ENCODE measurements at places on chromosomes 5 and 9.
A peak's percentile ranks its signal among the peaks of the same experiment; 100 is the strongest.

- peak; percentile 43 for DNase-seq
These were observed 59.0 kb downstream of the MAP1B start for GRCh38 chr5:72166070-72166979.

DNA sequence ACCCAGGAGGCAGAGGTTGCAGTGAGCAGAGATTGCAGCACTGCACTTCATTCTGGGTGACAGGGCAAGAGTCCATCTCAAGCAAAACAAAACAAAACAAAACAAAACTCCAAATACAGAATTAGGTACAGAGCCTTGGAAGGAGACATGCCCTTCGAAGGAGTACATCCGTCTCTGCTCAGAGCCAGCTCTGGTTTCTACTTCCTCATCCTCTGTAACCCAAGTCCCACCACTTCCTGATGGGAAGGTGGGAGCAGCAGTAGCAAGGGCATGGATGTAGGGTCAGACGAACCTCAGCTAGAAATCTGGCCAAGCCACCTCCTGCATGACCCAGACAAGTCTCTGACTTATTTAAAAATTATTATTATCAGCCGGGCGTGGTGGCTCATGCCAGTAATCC is 16.5 kb upstream of the STXBP1 start:
- no peak for DNase-seq

DNA sequence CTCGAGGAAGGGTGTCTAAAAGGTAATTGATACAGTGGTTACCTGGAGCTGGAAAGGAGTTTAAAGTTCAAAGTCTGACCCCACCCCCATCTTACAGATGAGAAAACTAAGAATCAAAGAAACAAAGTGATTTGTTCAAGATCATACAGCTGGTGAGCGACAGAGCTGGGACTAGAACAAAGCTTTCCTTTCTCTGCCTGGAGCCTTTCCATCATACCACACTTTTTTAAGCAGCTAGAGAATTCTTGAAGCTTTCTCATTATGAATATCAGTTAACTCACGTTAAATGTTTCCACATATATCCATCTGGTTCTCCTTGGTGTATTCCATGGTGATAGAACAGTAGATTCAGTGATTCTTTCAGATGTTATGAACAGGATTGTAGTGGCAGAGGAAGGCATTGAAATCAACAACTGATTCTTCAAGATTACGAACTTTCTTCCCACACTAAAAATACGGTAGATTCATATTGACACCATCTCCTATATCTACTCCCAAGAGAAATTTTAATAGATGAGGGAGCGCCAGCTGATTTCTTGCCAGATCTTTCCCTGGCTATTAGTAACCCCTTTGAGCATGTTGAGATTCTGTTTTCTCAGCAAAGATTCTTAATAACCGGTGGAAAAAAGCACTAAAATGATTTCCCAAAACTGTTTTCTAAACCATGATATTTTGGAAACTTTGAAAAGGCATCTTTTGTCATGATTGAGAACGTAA is 233.7 kb downstream of the ADAMTSL1 start:
- no peak for DNase-seq

- DNase-seq: no peak
These were observed 77.8 kb downstream of the MUSK start for GRCh38 chr9:110746211-110746930.

- DNase-seq: no peak
These were observed 2.8 kb upstream of the DUSP1 start for GRCh38 chr5:172773481-172774469.

DNA sequence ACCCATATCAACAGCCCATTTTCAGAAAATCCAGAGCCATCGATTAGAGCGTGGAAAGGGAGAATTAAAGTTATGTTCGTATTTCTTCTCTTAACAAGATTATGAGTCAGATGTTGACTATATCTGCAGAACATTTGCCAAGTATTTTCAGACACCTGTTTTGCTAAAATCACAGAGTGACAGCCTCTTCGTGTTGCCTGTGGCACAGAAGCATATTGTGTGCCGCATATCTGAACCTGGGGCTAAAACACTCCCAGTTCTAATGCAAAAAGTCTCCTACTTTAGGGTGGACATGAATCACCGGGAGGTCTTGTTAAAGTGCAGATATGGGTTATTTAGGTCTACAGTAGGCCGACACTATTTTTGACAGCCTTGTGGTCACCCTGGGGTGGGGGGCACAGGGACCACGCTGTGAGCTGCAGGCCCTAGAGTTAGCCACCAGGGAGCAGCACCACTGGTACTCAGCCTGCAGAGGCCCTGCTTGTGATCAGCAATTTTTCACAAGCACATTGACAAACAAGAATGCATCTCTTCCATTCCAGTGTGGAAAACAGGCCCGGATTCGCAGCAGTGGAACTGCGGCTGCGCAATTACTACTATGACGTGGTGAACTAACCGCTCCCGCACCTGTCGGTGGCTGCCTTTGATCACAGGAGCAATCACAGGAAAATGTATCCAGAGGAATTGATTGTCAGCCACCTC is 93.5 kb downstream of the SYK start:
- no peak for DNase-seq

DNA sequence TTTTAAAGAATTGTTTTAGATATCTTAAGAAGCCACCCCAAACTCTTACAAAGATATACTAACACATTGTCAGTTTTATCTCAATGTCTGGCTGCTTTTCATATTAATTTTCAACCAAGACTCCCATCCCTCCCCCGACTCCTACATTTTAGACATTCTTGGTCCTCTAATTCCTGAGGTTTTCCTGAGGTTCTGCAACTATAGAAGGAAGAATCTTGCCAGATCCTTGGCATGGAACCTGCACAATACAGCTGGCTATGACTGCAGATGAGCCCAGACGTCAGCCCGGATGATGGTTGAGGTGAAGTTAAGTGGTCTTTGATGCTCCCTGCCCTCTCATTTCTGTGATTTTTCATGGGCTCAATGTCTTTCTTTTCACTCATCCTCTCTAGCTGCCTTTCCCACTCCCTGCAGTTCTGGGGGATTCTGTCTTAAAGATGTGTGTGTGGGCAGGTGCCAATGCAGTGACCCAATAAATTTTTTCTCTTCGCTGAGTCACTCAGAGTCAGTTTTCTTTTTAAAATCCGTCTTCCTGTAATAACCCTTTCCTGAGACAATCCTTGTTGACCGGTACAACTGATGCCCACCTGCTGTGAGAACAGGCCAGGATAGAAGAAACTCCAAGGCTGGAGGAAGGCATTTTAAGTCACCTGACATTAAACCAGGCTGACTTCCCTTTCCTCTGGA is 237.8 kb upstream of the GAS1 start:
- DNase-seq: no peak

DNA sequence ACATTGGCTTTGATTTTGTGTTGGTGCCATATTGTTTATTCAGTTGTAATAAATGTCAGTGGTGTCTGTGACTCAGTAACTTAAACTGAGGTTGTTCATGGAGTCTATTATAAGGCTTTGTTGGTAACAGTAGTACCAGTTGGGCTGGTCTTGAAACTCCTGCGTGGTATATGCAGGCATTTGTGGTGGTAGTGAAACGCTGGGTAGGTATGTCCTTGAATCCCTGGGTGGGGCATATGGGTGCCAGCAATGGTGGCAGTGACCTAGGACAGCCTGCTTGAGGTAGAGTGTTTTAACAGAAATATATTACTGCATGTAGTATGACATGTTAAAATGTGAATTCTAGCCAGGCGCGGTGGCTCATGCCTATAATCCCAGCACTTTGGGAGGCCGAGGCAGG is 1058.5 kb upstream of the SEMA6A start:
- DNase-seq: no peak

GRCh38 chr5:51651476-51651875 is 268.2 kb downstream of the ISL1 start:
- DNase-seq: no peak

GRCh38 chr5:80565330-80565729 is 4.8 kb downstream of the ANKRD34B start:
- no peak for DNase-seq

GRCh38 chr9:108053555-108054061 is 564.0 kb upstream of the KLF4 start:
- DNase-seq: no peak

GRCh38 chr9:120138955-120139354 is 441.0 kb downstream of the CDK5RAP2 start:
- no peak for DNase-seq

DNA sequence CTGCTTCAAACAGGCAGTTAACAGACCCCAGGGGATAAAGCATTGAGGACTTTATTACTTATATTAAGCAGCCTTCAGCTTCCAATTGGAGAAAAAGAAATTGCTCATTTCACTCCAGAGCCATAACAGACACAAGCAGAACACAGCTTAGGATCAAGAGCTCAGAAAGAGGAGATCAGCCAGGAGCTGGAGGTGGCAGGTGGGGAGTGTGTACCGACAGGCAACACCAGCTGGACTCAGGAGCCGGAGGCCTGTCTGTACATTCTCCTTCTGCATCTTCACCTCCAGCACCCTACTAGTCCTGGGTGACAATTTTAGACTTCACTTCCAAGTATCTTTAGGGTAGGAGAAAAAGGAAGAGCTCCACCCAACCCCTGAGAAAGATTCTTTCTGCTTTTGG is 35.8 kb downstream of the NRG2 start:
- no peak for DNase-seq

GRCh38 chr5:177593511-177593910 is 1.5 kb downstream of the TMED9 start:
- DNase-seq: no peak

DNA sequence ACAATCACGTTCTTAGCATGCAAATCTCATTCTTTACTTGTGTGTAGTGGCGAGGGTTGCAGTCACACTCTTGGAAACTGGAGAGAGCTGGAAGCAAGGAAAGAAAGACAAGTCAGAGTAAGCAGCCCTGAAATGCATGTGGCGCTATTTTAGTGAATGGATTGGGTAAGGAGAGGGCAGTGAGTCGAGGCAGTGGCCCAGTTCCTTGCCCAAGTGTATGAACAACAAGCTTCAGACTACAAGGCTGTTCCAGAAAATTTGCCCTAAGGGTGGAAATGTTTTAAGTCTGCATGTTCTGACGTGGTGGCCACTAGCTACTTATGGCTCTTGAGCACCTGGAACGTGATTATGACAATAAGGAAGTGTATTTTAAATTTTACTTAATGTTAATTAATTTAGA is 59.4 kb upstream of the PTPN3 start:
- DNase-seq: no peak

- DNase-seq: no peak
These were observed 33.7 kb upstream of the PRDM12 start for GRCh38 chr9:130630506-130631330.

DNA sequence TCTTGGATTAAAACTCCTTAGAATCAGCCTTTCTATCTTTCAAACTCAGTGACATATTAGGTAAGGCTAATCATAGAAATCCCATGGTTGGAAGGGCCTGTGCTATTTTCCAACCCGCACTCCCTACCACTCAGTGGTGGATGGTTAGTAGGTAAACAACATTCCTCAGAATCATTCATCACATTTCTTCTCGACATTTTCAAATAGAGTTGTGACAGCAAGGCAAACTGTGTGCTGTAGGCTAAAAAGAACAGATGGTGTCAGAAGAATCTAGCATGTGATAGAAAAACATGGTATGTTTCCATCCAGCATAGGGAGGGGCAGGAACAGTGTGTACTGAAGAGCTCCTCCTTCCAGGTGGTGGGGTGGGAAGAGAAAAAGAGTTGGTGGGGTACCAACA is 227.3 kb upstream of the NMUR2 start:
- DNase-seq: no peak

- no peak for DNase-seq
These were observed 418.2 kb downstream of the IRX2 start for GRCh38 chr5:2333291-2333690.

DNA sequence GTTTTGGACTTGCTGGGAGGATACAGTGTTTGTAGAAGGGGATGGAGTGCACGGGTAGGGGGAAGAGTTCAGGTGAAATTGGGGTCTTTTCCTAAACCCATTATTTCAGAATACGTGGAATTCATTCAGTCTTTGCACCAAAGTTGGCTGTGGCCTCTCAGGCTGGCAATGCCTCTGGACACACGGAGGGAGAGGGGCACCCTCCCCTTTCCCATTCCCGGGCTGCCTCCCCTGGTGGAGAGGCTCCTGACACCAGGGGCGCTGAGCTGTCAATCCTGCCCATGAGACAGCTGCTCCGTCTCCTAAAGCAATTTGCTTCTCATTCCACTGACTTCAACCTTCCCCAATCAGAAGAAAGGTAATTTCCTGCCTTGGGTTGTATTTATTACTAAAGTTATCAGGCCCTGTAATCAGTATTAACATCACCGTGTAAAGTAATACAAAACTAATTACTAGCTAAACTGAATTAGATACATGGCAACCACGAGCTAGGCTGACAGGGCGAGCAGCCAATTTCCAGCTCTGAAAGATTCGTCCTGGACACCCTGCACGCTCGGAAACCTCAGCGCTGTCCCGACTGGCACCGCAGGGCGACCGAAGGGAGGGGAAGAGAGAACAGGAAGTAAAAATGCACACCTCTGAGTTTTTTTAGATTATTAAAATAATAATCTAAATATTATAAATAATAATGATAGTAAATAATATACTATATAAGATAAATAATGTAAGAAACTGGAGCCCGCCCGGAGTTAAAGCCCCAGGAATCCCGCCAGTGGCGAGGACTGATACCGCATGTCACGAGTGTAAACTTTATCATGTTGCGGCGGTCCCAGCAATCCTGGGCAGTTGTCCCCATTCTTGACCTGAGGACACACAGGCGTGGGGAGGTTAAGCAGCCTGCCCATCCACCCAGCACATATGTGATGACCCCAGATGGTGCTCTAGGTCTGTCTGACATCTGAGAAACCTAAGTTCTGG is 6.9 kb upstream of the OLFM1 start:
- no peak for DNase-seq

- DNase-seq: no peak
These were observed 6.6 kb upstream of the NFIB start for GRCh38 chr9:14320271-14321181.

DNA sequence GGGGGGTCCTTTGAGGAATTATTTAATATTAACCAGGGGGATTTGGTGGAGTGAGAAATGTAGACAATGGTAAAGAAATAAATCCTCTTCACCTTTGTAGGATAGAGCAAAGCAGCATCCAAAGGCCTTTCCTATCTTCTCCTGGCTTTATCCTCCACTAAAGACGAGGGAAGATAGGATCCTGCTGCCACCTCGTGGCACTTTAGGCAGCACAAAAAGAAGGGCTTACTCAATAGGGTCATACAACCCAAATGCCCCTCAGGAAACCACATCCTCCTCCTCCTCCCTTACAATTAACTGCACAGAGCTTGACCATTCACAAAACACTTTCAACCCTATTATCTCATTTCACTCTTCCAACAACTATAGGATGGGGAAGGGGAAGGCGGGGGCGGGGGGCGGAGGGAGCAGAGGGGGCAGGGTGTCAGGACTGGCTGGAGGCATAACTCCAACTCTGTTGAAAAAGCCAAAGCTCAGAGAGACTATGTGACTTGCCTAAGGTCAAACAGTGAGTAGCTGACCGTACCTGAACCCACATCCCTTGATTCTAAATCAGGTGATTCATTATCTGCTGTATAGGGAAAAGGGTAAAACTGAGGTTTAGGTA is 45.4 kb upstream of the MYOT start:
- no peak for DNase-seq

GRCh38 chr5:157971571-157972216 is 112.7 kb upstream of the CLINT1 start:
- DNase-seq: no peak

GRCh38 chr5:103313056-103313455 is 54.5 kb downstream of the MACIR start:
- DNase-seq: no peak

Measured in smooth muscle cell of the brain vasculature (primary cell).